ENCODE measurements at places on chromosomes 1 and 21.

DNA sequence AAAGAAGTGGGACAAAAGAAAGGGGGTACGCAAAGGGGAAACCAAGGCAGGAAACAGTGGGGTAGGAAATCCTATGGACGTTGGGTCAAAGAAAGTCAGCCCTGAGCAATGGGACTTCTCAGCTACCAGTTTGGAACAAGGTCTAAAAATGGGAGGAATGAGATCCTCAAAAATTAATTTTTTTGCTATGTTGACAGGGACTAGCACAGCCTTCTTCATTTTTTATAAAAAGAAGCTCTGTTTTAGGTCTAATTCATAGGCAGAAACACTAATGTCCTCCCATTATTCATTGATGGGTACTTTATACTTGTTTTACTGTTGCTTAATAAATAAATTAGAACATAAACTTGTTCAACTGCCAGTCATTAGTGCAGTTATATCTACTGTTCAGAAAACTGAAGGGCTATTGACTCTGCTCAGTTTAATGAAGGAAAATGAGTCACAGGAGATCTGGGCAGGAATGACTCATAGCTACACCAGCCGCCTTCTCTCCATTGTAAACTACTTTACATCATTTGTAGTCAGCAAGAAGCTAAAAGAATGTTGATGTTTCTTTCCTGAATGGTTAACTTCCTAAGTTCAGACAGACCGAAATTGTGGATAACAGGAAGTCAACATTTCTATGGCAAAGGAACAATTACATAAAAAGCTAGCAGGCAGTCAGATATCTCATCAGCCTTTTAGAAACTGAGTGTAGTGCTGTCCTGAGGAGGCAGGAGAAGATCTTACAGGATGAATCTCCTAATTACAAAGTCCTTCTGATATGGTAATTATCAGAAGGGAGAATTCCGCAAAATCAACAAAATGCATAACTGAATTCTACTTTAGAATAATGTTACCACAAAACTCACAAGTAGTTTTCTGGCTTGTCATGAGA is 356.4 kb upstream of the PKN2 start:
- DNase-seq, result no peak

DNA sequence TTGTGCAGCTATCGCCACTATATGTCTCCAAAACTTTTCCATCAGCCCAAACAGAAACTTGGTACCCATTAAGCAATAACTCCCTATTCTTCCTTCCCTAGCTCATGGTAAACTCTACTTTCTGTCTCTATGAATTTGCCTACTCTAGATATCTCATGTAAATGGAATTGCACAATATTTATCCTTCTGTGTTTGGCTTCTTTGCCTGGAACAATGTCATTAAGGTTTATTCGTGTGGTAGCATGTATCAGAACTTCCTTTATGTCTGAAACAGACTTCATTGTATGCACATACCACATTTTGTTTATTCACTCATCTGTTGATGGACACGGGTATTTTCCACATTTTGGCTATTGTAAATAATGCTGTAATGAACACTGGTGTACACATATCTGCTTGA is 40.7 kb upstream of the CD34 start:
- no peak for DNase-seq

GRCh38 chr1:224801844-224802490 is 127.5 kb upstream of the DNAH14 start:
- no peak for DNase-seq

GRCh38 chr1:194225821-194226220 is 1039.4 kb upstream of the B3GALT2 start:
- DNase-seq, result no peak

DNA sequence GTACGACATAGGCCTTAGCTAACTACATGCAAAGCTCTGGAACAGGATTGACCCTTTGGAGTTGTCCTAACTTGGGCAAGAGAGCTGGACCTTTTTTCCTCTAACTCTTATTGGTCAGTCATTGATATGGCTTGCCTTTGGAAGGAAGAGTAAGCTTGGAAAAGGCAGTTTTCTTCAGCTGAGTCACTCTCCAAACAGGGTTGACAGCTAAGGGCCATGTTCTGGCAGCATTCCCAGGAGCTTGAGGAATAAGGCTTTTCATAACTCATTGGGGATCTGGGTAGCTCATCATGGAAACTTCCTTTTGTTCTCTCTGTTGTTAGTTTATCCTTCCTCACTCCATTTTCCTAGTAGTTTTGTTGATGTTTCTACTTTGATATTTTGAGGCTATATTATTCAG is 14.5 kb upstream of the ERRFI1 start:
- peak; percentile 34 for DNase-seq

All from NCI-H2081 (cell line).